Right renal cortex interstitium (tissue), 3 donors: ENCODE measurements at places on chromosomes 2 and 18.

DNA sequence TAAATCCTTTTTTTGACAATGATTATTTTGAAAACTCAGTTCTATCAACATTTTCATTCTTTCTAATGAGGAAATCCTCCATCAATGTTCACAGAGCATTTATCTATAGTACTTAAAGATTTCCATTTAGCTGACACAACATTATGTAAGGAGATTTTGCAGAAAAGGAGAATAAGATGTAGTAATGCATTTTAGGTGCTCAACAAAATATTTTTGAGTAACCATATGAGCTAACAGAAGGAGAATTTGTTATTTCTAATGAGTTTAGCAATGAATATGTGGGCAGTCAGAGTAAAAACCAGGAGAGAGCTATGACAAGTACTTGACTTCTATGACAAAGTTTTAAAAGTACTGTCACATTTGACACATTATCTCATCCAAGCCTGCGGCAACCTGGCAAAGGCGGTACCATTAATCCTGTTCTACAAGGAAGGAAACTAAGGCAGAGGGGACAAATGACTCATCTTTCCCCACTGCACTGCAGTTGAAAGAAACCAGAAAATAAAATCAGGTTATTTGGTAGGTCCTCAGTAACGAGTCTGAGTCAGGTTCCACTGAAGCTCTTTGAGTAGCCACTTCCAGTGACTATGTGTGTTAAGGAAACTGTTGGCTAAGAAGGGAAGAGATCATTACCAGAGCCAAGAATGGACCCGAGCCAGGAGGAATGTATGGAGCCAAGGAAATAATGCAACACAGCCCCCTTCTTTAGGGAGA lies 134.1 kb upstream of the ITGB6 start:
- no peak for DNase-seq

- no peak for DNase-seq
Measured at GRCh38 chr2:238669046-238669445, 178.8 kb upstream of the TWIST2 start.

DNA sequence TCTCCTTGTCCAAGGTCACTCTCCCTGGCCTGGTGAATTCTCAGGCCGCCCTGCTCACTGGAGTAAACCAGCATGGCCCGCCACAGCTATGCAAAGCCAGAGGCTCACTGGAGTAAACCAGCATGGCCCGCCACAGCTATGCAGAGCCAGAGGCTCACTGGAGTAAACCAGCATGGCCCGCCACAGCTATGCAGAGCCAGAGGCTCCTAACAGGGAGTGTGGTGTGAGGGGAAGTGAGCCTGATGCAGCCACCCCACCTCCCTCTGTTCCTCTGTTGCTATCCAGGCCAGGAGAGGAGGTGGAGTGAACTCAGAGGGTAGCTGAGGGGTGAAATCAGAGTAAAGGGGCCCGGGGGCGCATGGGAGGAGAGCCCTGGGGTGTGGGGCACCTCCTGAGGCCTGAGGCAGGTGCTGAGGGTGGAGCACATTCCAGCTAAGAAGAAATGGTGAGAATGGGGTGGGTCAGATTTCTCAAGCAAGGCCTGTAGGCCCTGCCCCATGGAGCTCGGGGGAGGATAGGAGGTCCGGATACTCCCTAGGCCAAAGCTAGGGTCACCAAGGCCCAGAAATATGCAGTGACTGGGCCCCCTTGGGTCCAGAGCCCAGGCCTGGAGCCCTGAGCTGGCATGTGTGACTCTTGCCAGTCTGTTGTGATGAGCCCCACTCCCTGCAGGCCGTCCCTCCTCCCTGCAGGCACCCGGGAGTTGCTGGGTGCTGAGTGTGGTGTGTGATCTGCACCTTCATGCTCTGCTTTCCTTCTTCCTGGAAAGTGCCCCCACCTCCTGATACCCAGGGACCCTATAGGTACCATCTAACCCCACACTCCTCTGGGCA lies 1.5 kb downstream of the ATP6V1B1 start:
- DNase-seq = no peak

DNA sequence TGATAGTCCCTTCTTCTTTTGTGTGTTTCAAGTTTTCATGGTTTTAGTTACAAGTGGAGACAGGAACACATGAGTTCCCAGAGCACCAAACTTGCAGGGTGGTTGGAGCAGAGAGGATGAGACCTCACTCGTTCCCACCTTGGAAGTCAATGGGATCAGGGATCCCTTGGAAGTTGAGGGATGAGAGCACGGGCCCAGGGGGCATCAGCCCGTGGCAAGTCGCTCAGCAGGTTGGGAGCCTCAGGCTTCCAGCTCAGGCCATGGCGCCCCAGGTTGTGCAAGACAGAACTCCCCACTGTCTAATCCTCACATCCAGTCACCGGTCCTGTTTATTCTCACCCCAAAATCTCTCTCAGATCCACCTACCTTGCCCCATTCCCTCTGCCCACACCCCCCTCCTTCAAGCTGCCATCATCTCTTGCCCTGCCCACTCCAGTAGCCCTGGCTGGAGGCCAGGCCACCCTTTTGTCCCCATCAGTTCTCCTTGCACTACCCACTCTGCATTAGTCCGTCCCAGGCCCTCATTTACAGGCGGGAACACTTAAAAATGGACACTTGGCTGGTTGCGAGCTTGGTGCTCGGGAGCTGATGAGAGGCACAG lies 37.6 kb upstream of the FOSL2 start:
- no peak for DNase-seq

DNA sequence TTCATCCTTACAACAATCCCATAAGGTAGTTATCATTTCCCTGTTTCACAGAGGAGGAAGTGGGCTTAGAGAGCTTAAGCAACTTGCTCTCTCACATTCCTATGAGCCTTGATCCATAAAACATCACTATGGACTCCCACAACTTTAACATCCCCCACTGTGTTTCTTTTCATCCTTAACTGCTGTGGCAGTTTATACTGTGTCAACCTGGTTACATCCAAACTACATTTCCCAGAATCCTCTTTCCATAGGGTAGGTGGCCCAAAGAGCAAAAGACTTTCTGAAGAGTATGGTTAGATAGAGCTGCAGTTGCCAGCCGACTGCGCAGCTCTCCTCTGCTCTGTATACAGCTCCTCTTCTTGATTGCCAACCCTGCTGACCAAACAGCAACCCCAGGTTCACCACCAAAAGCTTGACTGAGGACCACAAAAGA lies 22.5 kb downstream of the MAP3K2 start:
- DNase-seq = no peak

- peak; percentile 48 for DNase-seq
Measured at GRCh38 chr2:203692031-203692710, 14.3 kb upstream of the CD28 start.

- no peak for DNase-seq
Measured at GRCh38 chr18:26863122-26863879, 2.2 kb downstream of the AQP4 start.

- DNase-seq = no peak
Measured at GRCh38 chr18:26772691-26773090, 92.8 kb downstream of the AQP4 start.

GRCh38 chr2:189841019-189841418 lies 56.8 kb downstream of the PMS1 start:
- DNase-seq = no peak

DNA sequence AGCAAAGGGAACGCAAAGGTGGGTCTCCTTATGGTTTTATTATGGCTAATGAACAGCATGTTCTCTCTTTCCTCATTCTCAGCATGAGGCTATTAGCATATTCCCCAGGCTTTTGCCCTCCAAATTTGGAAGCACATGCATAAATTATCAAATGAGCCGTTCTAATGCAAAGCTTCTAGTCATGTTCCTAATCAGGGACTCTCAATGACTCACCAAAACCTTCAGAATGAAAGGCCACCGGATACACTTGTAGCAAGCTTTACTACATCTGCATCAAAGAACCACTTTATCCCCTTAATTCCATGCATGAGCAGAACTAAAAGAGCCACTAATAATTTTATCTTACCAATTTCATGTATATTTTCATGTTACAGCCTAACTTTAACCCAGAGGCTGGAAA lies 310.5 kb downstream of the LRATD1 start:
- no peak for DNase-seq

DNA sequence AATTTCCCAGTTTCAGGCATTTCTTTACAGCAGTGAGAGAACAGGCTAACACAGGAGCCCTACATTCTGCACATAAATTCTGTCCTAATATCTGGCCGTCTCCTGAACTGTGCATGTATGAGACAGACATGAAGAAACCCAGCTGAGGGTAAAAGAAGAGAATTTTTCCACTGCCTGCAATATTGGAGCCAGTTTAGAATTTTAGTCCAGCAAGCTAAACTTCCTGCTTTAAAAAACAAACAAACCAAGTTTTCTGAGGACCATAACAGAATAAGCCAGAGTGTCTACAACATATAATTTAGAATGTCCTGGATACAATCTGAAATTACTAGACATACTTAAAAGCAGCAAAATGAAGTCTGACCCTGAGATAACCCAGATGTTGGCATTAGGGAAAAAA lies 215.1 kb upstream of the KLHL29 start:
- no peak for DNase-seq

GRCh38 chr2:18975506-18976167 lies 382.8 kb downstream of the OSR1 start:
- DNase-seq = no peak

DNA sequence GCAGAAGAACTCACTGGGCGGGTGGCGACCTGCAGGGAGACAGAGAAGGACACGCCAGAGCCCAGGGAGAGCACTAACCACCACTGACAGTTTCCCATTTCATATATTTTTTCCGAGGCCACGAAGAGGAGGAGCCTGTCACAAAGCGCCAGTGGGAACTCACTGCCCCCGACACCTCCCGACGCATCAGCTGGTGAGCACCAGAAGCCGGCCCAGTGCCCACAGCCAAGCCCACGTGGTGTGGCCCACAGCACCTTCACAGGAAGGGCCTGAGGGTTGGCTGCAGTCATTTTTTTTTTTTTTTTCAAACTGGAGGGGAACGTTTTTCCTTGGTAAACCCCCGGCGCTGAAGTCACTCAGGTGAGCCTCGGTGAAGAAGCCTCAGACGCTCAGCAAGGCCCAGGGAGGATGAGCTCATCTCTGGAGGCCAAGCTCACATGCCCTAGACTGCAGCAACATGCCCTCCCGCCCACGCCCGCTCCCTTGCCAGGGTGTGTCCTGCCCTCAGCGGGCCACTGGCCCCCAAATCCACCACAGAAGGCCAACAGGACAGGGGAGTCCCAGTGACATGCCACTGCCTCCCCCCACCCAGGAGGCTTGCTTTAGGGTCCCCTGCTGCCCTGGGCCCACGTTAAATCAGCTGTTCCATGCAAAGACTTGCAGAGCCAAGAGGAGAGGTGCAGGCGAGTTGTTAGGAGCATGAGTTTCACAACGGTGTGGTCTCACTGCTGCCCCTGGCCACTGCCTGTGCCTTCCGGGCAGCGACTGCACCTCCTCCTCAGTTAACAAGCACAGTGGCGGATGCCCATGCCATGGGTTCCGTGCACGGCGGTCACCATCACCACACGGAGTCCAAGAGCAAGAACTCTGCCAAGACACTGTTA lies 68.1 kb downstream of the PARD6G start:
- DNase-seq = no peak

GRCh38 chr2:175792881-175793280 lies 209.2 kb downstream of the LNPK start:
- DNase-seq = no peak

- DNase-seq = no peak
Measured at GRCh38 chr2:182503886-182504285, 77.0 kb upstream of the PDE1A start.

- no peak for DNase-seq
Measured at GRCh38 chr18:43879415-43879814, 602.1 kb upstream of the SYT4 start.

GRCh38 chr2:58594175-58594574 lies 353.1 kb upstream of the FANCL start:
- DNase-seq = no peak

DNA sequence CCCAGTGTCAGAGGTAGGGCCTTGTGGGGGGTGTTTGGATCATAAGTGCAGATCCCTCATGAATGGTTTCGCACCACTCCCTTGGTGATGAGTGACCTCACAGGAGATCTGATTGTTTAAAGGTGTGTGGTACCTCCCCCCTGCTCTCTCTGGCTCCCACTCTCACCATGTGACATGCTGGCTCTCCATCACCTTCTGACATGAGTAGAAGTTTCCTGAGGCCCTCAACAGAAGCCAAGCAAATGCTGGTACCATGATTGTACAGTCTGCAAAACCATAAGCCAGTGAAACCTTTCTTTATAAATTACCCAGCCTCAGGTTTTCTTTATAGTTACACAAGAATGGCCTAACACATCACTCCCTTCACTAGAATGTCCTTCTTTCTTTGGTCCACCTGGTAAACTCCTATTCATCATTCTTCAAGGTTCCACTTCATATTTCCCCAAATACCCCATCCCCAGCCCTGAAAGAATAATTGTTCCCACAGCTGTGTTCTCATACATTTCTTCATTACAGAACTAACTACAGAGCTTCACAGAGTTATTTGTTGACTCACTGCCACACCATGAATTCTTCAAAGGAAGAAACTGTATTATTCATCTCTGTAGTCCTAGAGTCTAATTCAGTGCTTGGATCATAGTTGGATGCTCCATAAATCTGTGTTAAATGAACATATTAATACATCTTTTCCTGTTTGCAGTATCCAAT lies 81.2 kb upstream of the STK17B start:
- DNase-seq = no peak

GRCh38 chr2:132984731-132985130 lies 314.7 kb upstream of the LYPD1 start:
- DNase-seq = no peak

GRCh38 chr18:26637324-26637723 lies 89.0 kb upstream of the KCTD1 start:
- DNase-seq = no peak

- no peak for DNase-seq
Measured at GRCh38 chr2:24307961-24308360, 52.4 kb downstream of the ITSN2 start.

- DNase-seq = no peak
Measured at GRCh38 chr2:126059379-126059778, 596.6 kb upstream of the GYPC start.

GRCh38 chr18:79945118-79946042 lies 6.1 kb downstream of the SLC66A2 start:
- DNase-seq = no peak

GRCh38 chr18:52670896-52671295 lies 330.9 kb downstream of the DCC start:
- DNase-seq = no peak

- no peak for DNase-seq
Measured at GRCh38 chr2:175571078-175571653, 389.7 kb upstream of the ATP5MC3 start.

GRCh38 chr18:8894823-8895222 lies 189.5 kb downstream of the MTCL1 start:
- no peak for DNase-seq

- no peak for DNase-seq
Measured at GRCh38 chr18:58309610-58310239, 265.7 kb downstream of the NEDD4L start.
